ENCODE measurements at places on chromosomes 6 and 20. TPM values are rescaled to one million over a fixed set of nuclear protein-coding genes. Genes with fewer than 3 reads are reported as not detected.

The BPI gene
- total RNA-seq: not detected

The MYLK4 gene
- total RNA-seq: 0.19 TPM

The PTCRA gene
- not detected for total RNA-seq

The ADA gene
- 12.3 TPM for total RNA-seq

The F13A1 gene
- total RNA-seq: not detected

The TFAP2D gene
- total RNA-seq: not detected

The ERVFRD-1 gene
- total RNA-seq: not detected

All from A375 (cell line).